ENCODE measurements at places on chromosomes 5 and 9.

DNA sequence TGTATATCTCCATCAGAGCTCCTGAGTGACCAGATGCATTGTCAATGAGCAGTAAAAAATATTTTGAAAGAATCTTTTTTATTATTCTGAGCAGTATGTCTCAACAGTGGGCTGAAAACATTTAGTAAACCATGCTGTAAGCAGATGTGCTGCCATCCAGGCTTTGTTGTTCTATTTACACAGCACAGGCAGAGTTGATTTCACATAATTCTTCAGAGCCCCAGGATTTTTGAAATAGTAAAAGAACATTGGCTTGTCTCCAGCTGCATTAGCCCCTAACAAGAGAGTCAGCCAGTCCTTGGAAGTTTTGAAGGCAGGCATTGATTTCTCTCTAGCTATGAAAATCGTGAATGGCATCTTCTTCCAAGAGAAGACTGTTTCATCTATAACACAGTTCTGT, 25.2 kb upstream of the ENTREP1 start:
- no peaks in the 10 kb centered on the region for H3K36me3 ChIP-seq
- no peaks in the 10 kb centered on the region for H3K4me1 ChIP-seq
- H3K27ac ChIP-seq, result no peak overlapping the region
- H3K27me3 ChIP-seq, result no peaks in the 10 kb centered on the region
- no peak for DNase-seq

DNA sequence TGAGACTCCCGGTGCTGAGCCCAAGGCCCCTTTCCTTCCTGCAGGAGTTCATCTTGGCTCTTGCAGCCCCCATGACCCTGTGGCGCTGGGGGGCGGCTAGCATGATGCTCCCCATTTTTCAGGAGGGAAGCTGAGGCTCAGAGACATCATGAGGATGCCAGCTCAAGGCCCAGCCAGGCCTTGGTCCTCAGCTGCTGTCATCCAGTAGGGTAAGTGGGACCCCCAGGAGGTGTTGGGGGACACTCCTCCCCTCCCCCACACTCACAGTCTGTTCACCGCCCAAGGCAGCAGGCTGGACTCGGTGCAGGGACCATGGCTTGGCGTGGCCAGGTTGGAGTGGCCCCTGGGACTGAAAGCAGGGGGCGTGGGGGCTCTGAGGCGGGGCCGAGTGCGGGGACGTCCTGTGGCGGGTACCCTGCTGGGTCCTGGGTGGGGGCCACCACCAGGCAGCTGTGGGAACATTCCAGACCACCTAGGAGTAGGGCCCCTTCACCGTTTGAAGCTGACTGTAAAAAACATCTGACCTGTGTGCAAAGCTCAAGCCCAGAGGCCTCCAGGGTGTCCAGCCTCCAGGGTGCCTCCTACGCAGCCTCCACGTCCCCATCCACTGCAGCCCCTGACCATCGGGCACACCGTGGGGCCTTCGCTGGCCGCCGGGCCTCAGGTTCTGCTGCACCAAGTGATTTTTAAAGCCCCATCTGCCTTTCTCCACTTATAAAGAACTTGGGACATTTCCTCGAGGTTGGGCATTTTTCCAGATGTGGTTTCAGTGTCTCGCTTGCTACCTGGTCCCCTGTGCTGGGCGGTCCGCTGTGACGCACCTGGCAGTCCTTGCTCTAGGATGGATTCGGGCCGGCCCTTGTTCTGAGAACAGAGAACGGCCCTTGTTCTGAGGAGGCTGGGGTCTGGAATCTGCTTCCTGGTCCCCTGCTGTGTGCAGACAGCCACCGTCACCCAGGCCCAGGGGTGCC, 3.4 kb upstream of the NOTCH1 start:
- DNase-seq, result no peak
- no peaks in the 10 kb centered on the region for H3K36me3 ChIP-seq
- H3K27me3 ChIP-seq, result no peaks in the 10 kb centered on the region

- H3K4me3 ChIP-seq, result no peak overlapping the region
- H3K4me1 ChIP-seq, result peaks cover 3% of the 10 kb centered on the region
- no peaks in the 10 kb centered on the region for H3K36me3 ChIP-seq
- DNase-seq, result no peak
- H3K27ac ChIP-seq, result no peak overlapping the region
- H3K27me3 ChIP-seq, result no peaks in the 10 kb centered on the region
Measured at GRCh38 chr5:79795764-79796398, 106.2 kb downstream of the CMYA5 start.

DNA sequence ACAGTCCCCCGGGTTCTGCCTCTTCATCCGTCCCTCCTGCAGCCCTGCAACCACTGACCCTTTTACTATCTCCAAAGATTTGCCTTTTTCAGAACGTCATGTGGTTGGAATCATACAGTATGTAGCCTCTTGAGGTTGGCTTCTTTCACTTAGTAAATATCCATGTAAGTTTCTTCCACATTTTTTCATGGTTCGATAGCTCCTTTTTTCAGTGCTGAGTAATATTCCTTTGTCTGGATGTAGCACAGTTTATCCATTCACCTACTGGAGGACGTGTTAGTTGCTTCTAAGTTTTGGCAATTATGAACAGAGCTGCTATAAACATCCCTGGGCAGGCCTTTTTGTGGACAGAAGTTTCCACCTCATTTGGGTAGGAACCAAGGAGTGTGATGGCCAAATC, 27.1 kb downstream of the PRRX2 start:
- no peaks in the 10 kb centered on the region for H3K36me3 ChIP-seq
- H3K27ac ChIP-seq, result no peak overlapping the region
- peaks cover 9% of the 10 kb centered on the region for H3K27me3 ChIP-seq
- no peak for DNase-seq
- H3K4me3 ChIP-seq, result no peak overlapping the region
- H3K4me1 ChIP-seq, result no peaks in the 10 kb centered on the region

DNA sequence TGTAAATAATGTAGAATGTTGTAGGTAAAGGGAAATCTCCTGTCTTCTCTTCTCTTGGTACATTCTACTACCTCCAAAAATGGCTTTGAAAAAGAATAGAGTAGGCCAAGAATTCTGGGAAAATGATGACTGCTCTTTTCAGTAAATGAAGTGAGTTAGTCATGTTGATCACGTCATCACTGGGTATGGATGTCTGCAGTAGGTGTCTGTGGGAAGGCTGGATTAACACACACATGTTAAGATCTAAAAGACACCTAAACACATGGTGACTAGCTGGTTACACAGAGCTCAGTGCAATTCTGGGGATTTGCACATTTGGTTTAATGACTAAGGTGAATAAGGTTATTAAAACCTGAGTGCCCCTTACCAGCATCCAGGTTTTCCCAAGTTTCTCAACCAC, 161.5 kb downstream of the CEP120 start:
- H3K4me1 ChIP-seq, result no peaks in the 10 kb centered on the region
- no peak overlapping the region for H3K4me3 ChIP-seq
- DNase-seq, result no peak
- H3K36me3 ChIP-seq, result no peaks in the 10 kb centered on the region
- H3K27ac ChIP-seq, result no peak overlapping the region

- no peaks in the 10 kb centered on the region for H3K36me3 ChIP-seq
- DNase-seq, result no peak
- no peaks in the 10 kb centered on the region for H3K27me3 ChIP-seq
- H3K27ac ChIP-seq, result no peak overlapping the region
- peaks cover 57% of the 10 kb centered on the region for H3K4me1 ChIP-seq
- no peak overlapping the region for H3K4me3 ChIP-seq
Measured at GRCh38 chr9:77949751-77950436, 81.7 kb downstream of the GNAQ start.
